ENCODE measurements at places on chromosomes 6 and 20.
A peak's percentile ranks its signal among the peaks of the same experiment; 100 is the strongest.

GRCh38 chr6:8642131-8642530 lies 206.8 kb upstream of the SLC35B3 start:
- DNase-seq = no peak

DNA sequence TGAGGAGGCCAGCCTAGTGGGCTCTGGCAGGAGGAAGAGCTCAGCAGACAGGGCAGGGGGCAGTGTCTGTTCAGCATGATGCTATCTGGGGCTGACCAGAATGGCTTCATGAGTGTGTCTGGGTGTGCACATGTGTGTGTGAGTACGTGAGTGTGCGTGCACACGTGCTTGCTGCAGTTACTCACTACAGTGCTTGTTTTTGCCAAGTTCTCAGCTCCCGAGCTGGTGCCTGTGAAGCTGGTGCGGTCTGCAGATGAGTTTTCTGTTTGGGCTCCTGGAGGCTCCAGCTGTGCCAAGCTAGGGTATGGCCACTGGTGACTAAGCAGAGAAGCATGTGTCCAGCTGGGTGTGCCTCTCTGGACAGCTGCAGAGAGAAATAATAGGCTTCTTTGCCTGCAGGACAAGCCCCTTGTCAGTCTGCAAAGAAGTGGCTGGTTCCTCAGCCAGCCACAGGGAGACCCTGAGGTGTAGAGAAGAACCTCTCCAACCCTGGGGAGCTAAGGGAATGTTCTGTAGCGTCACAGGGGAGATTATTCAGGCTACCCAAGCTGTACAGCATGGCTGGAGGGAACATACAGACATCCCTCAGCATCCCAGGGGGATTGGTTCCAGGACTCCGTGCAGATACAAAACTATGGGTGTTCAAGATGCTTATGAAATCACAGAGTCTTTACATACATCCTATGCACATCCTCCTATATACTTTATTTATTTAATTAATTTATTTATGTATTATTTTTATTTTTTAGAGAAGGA lies 40.2 kb upstream of the FAM50B start:
- peak; percentile 42 for DNase-seq

- no peak for DNase-seq
Observed at GRCh38 chr6:166618866-166619761, 7.9 kb downstream of the RPS6KA2 start.

DNA sequence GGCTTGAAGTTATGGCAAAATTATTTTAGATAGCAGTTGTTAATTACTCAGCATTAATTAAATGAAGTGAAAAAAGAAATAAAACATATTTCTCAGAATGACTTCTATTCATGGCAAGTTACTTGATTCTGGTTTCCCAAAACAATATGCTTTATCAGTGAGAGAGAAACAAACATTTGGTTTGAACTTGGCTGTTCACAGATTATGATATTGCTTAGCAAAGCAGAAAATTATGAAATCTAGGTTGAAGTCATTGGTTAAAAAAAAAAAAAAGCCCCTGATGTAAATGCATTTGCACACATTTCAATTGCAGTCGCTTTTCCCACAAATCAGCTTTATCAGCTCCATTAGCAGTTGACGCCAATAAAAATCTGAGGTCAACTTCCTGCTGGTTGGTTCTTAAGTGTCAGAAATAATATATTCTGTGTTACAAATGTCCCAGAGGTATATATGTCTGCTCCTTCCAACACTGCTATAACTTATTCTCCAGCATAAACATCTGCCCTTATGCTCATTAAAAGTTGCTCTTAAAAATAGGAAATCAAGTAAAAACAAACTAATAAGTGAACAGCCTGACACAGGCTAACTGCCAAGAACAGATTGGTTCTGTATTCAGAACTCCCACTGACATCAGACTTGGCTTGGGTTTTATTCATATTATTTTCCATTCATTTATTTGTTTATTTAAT lies 275.4 kb downstream of the PHF3 start:
- DNase-seq = no peak

GRCh38 chr6:74268815-74269599 lies 573.0 kb downstream of the CD109 start:
- DNase-seq = no peak

GRCh38 chr20:37670351-37670791 lies 23.5 kb upstream of the CTNNBL1 start:
- DNase-seq = peak; percentile 41

- DNase-seq = no peak
Observed at GRCh38 chr6:136524936-136525413, 25.2 kb downstream of the MAP7 start.

DNA sequence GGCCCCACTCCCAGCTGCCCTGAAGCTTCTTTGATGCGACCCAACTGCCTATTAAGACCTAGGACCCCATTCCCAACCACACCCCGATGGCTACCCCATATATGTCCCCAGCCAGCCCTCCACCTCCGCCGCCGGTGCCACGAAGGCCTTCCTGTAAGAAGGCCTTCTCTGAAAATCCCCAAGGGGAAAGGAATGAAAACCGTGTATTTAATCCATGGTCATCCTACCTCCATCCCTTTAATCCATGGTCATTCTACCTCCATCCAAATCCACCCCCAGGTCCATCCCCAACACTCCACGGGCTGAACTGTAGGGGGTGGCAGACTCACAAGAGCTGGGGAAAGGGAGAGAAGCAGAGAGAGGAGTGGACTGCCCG lies 545 bp upstream of the VSX1 start:
- DNase-seq = no peak

- DNase-seq = no peak
Observed at GRCh38 chr6:135008072-135008940, 46.3 kb downstream of the HBS1L start.

GRCh38 chr6:159062976-159063375 lies 18.2 kb upstream of the TAGAP start:
- DNase-seq = no peak

DNA sequence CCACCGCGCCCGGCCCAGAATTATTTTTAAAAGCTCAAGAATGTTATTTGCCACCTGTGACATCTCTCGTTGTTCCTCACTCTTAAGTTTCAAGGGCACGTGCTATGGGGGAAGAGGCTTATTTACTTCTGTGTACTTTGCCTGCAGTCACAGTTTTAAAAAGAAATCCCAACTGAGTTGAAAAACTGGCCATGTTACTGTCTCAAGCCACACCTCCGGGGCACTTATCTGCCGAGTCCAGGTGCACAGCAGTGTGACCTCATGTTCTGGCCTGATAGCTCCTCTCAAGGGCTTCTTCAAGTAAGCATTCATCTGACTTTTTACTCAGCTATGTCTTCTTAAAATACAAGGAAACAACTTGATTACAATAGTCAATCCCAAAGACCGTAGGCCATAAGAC lies 34.5 kb downstream of the SHLD1 start:
- no peak for DNase-seq

DNA sequence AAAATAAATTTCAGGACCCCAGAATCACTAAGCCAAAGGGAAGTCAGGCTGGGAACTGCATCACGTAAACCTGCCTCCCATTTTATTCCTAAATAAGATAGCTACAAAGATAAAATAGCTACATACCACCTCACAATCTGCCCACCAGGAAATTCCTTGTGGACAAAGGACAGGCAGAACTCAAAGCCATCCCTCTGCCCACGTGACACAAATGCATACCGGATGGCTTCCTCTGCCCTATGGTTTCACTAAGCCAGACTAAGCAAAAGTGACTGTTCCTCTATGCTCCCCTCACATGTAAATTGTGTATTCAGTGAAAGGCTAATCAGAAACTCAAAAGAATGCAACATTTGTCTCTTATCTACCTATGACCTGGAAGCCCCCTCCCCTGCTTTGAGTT lies 15.0 kb downstream of the MBOAT1 start:
- DNase-seq = no peak

GRCh38 chr6:31737315-31737990 lies 1.1 kb upstream of the CLIC1 start:
- DNase-seq = no peak

DNA sequence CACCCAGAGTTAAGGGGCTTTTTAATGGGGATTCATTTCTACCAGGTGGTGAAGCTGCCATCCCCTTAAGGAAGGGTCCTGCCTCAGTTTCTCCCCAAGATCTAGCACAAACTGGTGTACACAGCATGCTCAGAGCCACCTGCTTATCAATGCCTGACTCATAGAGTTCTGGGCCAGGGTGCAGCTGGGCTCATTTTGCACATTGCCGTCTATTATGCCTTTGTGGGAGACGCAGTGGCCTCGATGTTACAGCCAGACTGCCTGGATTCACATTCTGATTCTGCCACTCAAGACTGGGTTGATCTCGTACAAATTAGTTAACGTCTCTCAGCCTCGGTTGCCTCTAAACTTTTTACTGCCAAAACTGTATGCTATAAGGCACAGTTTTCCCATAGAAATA lies 365.7 kb downstream of the ZFAND3 start:
- DNase-seq = no peak

DNA sequence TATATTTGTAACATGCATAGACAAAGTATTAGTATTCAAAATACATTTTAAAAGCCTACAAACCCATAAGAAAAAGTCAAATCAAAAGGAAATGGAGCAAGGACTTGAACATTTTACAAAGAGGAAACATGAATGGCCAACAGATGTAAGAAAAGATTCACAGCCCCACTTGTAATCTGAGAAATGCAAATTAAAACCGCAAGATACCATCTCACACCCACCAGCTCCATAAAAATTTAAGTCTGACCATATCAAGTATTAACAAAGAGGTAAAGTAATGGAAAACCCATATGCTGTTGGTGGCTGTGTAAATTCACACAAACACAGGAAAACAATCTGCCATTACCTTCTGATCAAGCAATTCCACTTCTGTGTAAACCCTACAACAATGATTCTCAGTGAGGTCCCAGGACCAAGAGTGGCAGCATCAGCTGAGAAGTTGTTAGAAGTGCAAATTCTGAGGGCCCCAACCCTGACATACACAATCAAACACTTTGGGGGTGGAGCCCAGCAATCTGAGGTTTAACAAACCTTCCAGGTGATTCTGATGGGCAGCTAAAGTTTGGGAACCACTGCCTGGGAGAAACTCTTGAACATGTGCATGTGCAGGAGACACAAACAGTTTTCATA lies 30.9 kb downstream of the BCL2L1 start:
- no peak for DNase-seq

GRCh38 chr20:50286174-50286511 lies 95.5 kb downstream of the CEBPB start:
- no peak for DNase-seq

- no peak for DNase-seq
Observed at GRCh38 chr20:697826-698225, 22.2 kb upstream of the SCRT2 start.

GRCh38 chr20:41204304-41205265 lies 67.2 kb downstream of the PLCG1 start:
- no peak for DNase-seq

GRCh38 chr6:2204272-2204671 lies 41.1 kb downstream of the GMDS start:
- DNase-seq = no peak

DNA sequence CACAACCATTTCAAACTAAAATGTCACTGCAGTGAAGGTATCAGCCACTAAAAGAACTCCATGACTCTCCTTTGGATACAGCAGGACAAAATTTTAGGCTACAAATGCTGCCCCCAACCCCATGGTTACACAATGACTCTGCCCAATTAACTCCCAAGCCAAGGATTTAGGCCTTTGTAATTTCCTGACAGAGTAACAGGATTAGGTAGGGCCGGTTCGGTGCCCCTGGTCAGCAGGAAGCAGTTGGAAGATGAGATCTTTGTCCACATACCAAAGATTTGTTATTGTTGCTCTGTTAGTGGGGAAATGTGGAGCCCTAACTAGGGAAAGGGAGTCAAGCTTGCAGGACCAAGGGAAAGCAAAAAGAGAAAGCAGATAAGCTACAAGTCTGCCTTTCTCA lies 26.7 kb upstream of the RIPK1 start:
- no peak for DNase-seq

All from left ventricle myocardium superior (tissue), 1 donor.